Pancreas (tissue), 10 donors: ENCODE measurements at places on chromosomes 2 and 18. TPM values are rescaled to one million over a fixed set of nuclear protein-coding genes. Genes with fewer than 3 reads are reported as not detected.

IGFBP2 gene
- total RNA-seq: 211 TPM

LAMA3 gene
- total RNA-seq: 2.5 TPM

MAB21L4 gene
- 0.20 TPM for total RNA-seq

- no peak for DNase-seq
Observed at GRCh38 chr2:117058366-117058765, 756.1 kb upstream of the DDX18 start.

DNA sequence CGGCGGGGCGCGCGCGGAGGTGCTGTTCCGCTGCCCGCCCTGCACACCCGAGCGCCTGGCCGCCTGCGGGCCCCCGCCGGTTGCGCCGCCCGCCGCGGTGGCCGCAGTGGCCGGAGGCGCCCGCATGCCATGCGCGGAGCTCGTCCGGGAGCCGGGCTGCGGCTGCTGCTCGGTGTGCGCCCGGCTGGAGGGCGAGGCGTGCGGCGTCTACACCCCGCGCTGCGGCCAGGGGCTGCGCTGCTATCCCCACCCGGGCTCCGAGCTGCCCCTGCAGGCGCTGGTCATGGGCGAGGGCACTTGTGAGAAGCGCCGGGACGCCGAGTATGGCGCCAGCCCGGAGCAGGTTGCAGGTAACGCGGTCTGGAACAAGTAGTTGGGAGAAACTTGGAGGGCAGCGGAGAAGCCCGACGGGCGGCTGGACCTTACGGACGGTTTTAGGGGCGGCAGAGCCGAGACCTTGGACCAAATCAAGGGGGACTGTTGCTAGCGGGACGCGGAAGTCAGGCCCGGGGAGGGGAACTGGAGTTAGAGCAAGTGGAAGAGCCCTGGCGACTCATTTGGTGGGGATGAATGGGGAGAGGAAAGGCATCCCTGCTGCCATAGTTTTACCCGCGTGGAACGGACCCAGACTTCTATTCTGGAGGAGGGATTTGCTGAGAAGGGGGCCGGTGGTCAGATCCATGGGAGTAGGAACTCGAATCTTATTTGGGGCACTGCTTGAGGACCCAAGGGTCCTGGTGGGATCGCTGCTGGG, 573 bp downstream of the IGFBP2 start:
- peak; percentile 85 for DNase-seq

GRCh38 chr18:6248017-6248416, 166.7 kb downstream of the L3MBTL4 start:
- DNase-seq: no peak

- DNase-seq: peak; percentile 75
Observed at GRCh38 chr18:58310517-58310916, 266.5 kb downstream of the NEDD4L start.

EN1 gene
- not detected for total RNA-seq

TDRD15 gene
- total RNA-seq: not detected

- DNase-seq: no peak
Observed at GRCh38 chr2:97950329-97951154, 45.2 kb downstream of the TMEM131 start.

GRCh38 chr18:55302167-55302833, 285.7 kb downstream of the TCF4 start:
- DNase-seq: no peak

GRCh38 chr18:75521816-75522215, 94.3 kb upstream of the SMIM21 start:
- no peak for DNase-seq

RAPGEF4 gene
- 4.0 TPM for total RNA-seq

- no peak for DNase-seq
Observed at GRCh38 chr2:128155970-128156369, 65.0 kb downstream of the UGGT1 start.

VAMP5 gene
- total RNA-seq: 9.5 TPM

- DNase-seq: no peak
Observed at GRCh38 chr18:45836242-45837205, 11.0 kb downstream of the SIGLEC15 start.

DNA sequence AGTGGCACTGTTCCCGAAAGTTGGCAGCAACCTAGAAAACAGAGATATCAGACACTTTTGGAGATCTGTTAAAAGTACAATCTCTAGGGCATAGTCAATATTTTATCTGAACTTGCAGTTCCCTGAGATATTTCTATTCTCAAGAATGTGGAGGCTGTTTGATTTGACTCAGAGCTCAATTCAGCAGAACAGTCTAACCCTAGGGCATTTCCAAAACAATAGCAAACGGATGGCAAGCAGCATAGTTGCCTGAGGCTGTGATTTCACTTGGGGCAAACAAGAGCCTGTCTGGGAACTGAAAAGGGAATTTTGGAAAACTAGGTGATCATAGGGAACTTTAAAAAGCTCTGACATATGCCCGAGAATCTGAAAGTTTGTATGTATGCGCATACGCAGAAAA, 772.8 kb upstream of the LRRTM1 start:
- no peak for DNase-seq

DNA sequence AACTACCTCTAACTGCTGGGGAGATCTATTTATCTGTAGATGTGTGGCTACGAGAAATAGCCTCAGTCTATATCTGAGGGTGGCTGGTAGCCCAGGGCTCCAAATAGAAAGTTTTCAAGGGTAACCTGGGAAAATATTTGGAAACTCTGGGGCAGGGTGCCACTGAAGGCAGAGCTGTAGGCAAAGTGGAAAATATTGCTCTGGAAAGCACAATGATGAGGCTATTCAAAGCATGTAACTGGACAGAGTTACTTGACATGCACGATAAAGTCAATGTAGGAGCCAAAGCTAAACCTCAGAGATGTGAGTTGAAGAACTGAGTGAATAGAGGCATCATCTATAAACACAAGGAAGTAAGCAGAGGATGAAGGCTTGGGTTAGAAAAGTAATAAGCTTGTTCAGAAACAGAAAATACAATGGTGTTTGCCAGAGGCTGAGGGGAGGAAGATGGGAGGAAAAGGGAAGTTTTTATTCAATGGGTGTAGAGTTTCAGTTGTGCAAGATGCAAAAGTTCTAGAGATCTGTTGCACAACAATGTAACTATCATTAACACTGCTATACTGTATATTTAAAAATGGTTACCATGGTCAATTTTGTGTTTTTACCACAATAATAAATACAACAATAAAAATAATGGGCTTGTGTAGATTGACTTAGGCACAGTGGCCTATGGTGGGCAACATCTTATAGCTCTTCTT, 171.6 kb downstream of the MBD2 start:
- DNase-seq: no peak

GRCh38 chr2:11574176-11575046, 40.6 kb downstream of the GREB1 start:
- no peak for DNase-seq

GRCh38 chr2:85777441-85777861, 23.7 kb downstream of the ATOH8 start:
- no peak for DNase-seq

- no peak for DNase-seq
Observed at GRCh38 chr2:8633186-8633734, 48.6 kb upstream of the ID2 start.

DNA sequence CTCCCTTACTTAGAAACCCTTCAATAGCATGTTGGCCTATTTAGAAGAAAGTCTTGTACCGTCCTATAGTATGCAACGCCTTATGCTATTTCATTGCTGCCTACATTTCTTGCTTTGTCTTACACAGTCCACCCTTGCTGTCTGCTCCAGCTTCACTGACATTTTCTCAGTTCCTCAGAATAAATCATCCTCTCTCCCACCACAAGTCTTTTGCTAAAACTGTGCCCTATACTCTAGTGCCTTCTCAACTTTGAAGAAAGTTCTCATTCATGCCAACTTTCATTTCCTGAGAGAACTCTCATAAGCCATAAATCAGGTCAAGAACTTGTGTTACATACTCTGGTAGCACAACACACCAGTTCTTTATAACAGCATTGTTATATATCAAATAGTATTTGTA, 54.3 kb upstream of the COL3A1 start:
- no peak for DNase-seq

- no peak for DNase-seq
Observed at GRCh38 chr2:105496271-105496670, 97.4 kb upstream of the FHL2 start.

- no peak for DNase-seq
Observed at GRCh38 chr18:36504928-36505327, 207.4 kb downstream of the FHOD3 start.

- DNase-seq: no peak
Observed at GRCh38 chr2:23373666-23374065, 11.3 kb upstream of the KLHL29 start.

DNA sequence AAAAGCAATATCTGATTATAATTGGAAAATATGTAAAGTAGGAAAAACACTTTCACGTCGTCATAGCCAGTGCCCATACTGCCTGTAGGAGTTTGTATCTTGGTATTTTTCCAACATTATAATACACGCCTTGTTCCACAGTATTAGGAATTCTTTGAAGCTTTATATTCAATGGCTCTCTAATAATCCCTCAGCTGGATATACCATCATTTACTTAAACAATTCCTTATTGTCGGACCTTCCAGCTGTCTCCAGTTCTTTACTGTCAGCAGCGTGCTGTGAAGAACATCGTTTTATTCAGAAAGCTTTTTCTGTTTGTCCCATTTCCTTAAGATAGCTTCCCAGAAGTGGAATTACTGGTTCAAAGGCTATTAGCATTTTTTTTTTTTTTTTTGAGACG, 31.7 kb downstream of the ATP6V1C2 start:
- DNase-seq: no peak

CYP20A1 gene
- total RNA-seq: 19.7 TPM

GRCh38 chr2:74089816-74090745, 57.6 kb downstream of the BOLA3 start:
- no peak for DNase-seq

DNA sequence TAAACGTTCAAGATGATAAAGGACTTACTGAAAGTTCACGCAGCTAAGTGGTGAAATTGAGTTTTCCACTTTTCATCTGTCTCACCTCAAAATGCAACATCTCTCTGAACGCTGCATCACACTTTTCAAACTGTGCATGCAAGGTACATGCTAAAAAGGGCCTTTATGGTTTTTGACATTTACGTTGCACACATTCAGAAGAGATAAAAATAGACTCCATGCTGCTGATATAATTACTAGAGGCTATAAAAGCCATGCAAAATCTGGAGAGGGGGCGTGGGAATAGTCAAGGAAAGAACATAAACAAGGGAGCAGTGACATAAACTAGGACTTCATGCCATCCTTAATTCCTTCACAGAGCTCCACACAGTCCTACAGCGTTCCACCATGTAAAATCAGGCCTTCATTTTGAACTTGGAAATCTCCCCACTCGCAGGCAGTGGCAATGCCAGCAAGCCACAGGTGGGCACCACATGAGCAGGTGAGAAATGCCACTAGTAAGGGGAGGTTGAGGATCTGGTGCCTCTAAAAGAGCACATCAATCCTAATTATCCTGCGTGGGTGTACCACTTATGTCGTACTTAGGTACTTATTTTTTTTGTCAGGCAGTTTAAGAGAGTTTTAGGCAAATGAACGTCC, 71.4 kb downstream of the ZEB2 start:
- DNase-seq: no peak

DNA sequence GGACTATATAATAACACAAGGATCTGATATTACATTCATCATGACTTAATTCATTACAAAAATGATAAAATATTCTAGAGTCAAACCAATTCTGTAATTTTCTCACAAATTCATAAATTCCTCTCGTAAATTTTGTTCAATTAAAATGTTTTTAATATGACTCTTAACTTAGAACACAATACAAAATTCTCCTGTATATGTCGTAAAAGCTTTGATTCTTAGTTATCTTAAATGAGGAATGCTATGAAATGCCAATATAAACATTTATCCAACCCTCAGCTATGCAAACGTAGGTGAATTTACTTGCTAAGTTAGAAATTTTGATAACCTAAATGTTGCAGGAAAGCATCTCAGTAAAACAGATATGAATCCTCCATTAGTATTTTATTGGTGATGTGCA, 28.9 kb downstream of the ARHGAP15 start:
- no peak for DNase-seq

GRCh38 chr2:98020992-98021713, 25.4 kb upstream of the TMEM131 start:
- no peak for DNase-seq

DNA sequence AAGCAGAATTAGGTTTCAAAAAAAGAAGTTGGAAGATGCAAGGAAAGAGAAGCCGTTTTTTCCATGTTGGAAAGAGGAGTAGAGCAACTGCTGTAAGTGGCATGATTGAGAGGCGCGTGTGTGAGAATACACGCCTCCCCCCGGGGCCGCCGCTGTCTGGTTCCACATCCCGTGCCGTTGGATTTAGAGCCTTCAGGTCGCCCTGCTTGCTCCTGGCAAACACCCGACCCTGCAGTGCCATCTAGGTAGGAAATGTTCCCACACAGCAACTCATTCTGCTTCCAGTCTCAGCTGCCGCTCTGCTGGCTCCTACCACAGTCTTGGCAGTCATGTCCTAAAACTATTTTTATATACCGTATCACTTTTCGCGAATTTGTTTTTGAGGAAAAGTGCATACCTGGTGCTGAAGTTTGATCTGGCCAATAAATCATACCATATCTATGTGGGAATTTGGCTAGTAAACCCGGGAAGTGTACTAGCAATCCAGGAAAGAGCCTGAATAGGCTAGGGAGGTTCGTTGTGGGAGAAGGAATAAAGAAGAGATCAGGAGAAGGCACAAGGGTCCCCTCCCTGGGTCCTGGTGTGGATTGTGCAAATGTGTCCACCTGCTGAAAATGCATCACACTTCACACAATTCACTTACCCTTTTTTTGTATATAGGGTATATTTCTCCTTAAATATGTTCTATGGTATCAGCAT, 372.7 kb downstream of the FBXO15 start:
- DNase-seq: peak; percentile 65

DNA sequence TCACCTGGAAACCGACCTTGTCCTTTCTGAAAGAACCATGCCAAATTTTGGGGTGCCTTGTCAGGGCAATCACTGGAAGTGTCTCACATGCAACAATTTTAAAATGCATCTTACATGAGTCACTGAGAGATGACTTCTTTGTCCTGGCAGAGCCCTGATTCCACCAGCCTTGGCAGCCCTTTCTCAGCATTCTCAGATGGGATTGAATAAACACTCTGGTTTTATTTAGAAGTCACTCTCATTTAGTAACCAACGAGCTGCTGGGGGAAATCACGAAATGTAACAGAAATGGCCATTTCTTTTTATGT, 3.8 kb upstream of the ATP8B1 start:
- DNase-seq: no peak

SFT2D3 gene
- 3.8 TPM for total RNA-seq

- no peak for DNase-seq
Observed at GRCh38 chr2:69572641-69573040, 70.9 kb downstream of the AAK1 start.
